ENCODE measurements at places on chromosomes 1 and 21. TPM values are rescaled to one million over a fixed set of nuclear protein-coding genes. Genes with fewer than 3 reads are reported as not detected.

The STIL gene
- 0.28 TPM for polyA plus RNA-seq

The CREB3L4 gene
- polyA plus RNA-seq = 9.3 TPM

The OPRD1 gene
- not detected for polyA plus RNA-seq

The ENAH gene
- 6.2 TPM for polyA plus RNA-seq

The PLXNA2 gene
- 2.4 TPM for polyA plus RNA-seq

The SEC16B gene
- polyA plus RNA-seq = 3.5 TPM

The ADCY10 gene
- 0.28 TPM for polyA plus RNA-seq

The RRP1 gene
- 12.9 TPM for polyA plus RNA-seq

The FNBP1L gene
- 32.7 TPM for polyA plus RNA-seq

The SPATA46 gene
- polyA plus RNA-seq = not detected

The ADAMTS1 gene
- 16.0 TPM for polyA plus RNA-seq

The SLC30A10 gene
- not detected for polyA plus RNA-seq

The TSSK3 gene
- polyA plus RNA-seq = not detected

The CD1C gene
- 0.45 TPM for polyA plus RNA-seq

The IFI6 gene
- 148 TPM for polyA plus RNA-seq

The OR2L2 gene
- polyA plus RNA-seq = not detected

The TRNP1 gene
- polyA plus RNA-seq = 33.0 TPM

The G0S2 gene
- 103 TPM for polyA plus RNA-seq

The SYNC gene
- 1.4 TPM for polyA plus RNA-seq

The OR2AK2 gene
- polyA plus RNA-seq = not detected

The PFKL gene
- 155 TPM for polyA plus RNA-seq

The AGMAT gene
- polyA plus RNA-seq = 119 TPM

The DNASE2B gene
- not detected for polyA plus RNA-seq

The OR10Z1 gene
- polyA plus RNA-seq = not detected

The PAQR6 gene
- polyA plus RNA-seq = 2.0 TPM

The C1orf35 gene
- polyA plus RNA-seq = 17.6 TPM

The KRTAP11-1 gene
- not detected for polyA plus RNA-seq

The GBP1 gene
- polyA plus RNA-seq = 8.4 TPM

The AMY1A gene
- polyA plus RNA-seq = not detected

The NFIA gene
- polyA plus RNA-seq = 4.8 TPM

The KRTAP21-2 gene
- not detected for polyA plus RNA-seq

The ZBTB48 gene
- polyA plus RNA-seq = 27.1 TPM

The NMNAT2 gene
- 0.17 TPM for polyA plus RNA-seq

The MANEAL gene
- polyA plus RNA-seq = 4.6 TPM

The DEPDC1 gene
- not detected for polyA plus RNA-seq

The C1orf141 gene
- not detected for polyA plus RNA-seq

The KIF2C gene
- polyA plus RNA-seq = 0.47 TPM

The GPR137B gene
- 31.4 TPM for polyA plus RNA-seq

The BCL2L15 gene
- 2.2 TPM for polyA plus RNA-seq
